SK-N-MC (cell line): ENCODE measurements at places on chromosomes 2 and 18.

- no peak for DNase-seq
Observed at GRCh38 chr2:8877894-8878293, 40.5 kb upstream of the KIDINS220 start.

DNA sequence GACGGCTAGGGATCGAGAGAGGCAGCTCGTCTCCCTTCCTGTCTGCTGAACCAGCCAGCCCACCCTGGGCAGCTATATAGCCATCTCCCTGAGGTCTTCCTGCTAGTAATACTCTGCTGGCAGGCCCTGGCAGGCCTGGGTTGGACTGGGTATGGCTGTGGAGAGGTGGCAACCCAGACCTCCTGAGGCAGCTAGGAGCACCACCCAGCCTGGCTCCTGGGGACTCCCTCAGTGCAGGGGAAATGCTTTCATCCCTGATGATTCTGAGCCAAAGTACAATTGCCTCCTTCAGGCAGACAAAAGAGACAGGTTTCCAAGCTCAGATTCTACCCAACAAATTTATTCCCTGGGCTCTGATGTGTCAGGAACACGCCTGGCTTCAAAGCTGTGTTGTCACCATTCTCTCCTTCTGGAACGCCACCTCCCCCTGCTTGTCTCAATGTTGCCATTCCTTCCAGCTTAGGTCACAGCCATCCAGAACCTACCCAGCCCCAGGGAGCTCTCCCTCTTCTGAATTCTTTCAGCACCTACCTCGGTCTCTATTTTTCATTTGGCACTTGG lies 4.7 kb upstream of the DNAJB2 start:
- no peak for DNase-seq

DNA sequence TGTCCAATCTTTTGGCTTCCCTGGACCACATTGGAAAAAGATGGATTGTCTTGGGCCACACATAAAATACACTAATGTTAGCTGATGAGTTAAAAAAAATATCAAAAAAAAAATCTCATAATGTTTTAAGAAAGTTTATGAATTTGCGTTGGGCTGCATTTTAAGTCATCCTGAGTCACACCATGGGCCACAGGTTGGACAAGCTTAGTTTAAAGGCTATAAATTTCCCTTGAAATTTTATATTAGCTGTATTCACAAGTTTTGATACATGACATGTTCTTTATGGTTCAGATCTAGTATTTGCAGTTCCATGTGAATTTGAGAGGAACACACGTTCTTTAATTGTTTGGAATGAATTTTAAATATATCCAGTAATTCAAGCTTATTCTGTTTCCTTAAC lies 21.9 kb downstream of the CARF start:
- DNase-seq, result no peak

GRCh38 chr2:6959751-6960150 lies 42.5 kb downstream of the RNF144A start:
- DNase-seq, result no peak

- no peak for DNase-seq
Observed at GRCh38 chr2:233436191-233436581, 81.9 kb downstream of the DGKD start.

DNA sequence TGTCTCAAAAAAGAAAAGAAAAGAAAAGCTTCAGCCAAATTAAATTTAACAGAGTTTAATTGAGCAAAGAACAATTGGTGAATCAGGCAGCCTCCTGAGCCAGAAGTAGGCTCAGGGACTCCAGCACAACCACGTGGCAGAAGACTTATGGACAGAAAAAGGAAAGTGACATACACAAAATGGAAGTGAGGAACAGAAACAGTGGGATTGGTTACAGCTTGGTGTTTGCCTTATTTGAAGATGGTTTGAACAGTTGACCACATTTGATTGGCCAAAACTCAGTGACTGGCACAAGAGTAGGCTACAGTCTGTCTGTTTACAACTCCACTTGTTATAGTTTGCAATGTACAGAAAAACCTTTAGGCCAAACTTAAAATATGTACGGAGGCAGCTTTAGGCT lies 83.1 kb downstream of the SOCS6 start:
- no peak for DNase-seq
